ENCODE measurements at places on chromosomes 4 and X.
A peak's percentile ranks its signal among the peaks of the same experiment; 100 is the strongest.

DNA sequence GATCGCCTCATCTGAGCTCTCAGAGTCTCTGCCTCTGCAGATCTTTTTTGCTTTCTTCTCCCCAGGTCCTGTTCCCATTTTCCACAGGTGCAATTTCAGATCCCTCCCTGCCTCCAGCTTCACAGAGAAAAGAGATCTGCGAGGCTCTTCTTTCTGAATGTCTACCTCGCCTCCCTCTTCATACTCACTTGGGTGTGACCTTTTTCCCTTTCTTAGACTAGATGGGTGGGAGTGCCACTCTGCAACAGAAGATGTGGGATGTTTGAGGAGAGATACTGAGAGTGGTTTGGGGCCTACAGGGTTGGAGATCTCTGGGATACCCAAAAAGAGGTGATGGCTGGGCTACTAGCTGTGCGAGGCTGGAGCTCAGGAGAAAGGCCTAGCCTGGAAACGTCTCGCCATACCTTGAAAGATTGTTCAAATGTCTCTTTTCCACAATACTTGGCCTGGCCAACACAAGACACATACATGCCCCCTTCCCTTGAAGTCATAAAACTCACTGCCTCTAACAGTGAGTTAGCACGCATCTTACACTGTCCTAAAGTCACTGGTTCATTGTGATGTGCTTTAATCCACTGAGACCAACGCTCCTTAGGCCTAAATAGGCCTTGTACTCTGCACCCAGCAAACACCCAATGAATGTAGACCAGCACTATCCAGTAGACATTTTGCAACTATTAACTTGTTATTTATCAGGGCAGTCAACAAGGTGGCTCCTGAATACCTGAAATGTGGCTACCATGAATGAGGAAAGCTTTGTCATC is 33.6 kb downstream of the IRF2 start:
- no peak for DNase-seq

- DNase-seq, result no peak
Observed at GRCh38 chr4:2572076-2572475, 35.6 kb downstream of the FAM193A start.

GRCh38 chrX:46686003-46686645 is 72.8 kb downstream of the SLC9A7 start:
- DNase-seq, result peak; percentile 29

GRCh38 chr4:180698550-180699195 is 1544.5 kb upstream of the TENM3 start:
- no peak for DNase-seq

GRCh38 chrX:125004799-125005198 is 314.9 kb upstream of the TEX13C start:
- DNase-seq, result no peak

GRCh38 chr4:35105486-35105885 is 1138.8 kb downstream of the ARAP2 start:
- no peak for DNase-seq

Measured in pons (tissue), 1 donor.